CD4-positive, alpha-beta T cell treated with Interleukin-6 at 100 ng/mL for 8 hours (primary cell): ENCODE measurements at places on chromosomes 3 and 15.

DNA sequence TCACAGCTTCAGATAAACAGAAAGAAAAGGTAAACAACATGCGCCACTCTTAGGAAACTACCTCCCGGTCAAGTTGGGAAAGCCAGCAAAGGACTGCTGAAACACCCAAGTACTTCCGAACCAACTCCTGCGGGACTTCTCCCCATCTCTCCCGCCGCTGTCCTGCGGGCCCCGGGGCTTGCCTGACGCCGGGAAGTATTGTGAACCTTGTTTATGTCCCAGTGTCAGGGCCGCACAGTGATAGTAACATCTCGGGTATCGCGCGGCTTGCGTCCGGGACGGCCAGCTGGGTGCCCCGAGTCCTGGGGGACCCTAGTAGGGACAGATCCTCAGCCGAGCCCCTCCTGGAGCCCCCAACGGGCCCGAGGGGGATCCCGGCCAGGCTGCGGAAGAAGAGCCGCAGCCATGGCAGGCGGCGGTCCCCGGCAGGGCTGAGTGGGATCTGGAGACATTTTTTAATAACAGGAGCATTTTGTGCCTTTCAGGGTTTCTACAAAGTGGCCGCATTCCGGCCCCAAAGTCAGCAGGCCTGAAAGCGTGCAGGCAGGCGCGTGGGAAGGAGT, 756 bp downstream of the CLPX start:
- DNase-seq, result peak; percentile 21

- DNase-seq, result no peak
These were observed 121.5 kb downstream of the IGF1R start for GRCh38 chr15:98769867-98770266.

- DNase-seq, result no peak
These were observed 1.1 kb upstream of the SSUH2 start for GRCh38 chr3:8645712-8646111.

DNA sequence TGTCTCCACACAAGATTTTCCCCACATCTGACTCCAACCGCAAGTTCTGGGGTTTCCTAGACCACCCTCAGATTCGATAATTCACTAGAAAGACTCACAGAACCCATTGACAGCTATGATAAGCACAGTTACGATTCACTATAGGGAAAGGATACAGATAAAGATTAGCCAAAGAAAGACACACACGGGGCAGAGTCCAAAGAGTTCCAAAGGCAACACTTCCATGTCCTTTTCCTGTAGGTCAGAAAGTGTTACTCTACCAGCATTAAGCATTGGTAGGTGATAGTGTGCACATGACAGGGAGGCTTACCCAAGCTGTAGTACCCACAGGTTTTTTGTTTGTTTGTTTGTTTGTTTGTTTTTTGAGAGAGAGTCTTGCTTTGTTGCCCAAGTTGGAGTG, 48.1 kb downstream of the PHLDB2 start:
- no peak for DNase-seq

DNA sequence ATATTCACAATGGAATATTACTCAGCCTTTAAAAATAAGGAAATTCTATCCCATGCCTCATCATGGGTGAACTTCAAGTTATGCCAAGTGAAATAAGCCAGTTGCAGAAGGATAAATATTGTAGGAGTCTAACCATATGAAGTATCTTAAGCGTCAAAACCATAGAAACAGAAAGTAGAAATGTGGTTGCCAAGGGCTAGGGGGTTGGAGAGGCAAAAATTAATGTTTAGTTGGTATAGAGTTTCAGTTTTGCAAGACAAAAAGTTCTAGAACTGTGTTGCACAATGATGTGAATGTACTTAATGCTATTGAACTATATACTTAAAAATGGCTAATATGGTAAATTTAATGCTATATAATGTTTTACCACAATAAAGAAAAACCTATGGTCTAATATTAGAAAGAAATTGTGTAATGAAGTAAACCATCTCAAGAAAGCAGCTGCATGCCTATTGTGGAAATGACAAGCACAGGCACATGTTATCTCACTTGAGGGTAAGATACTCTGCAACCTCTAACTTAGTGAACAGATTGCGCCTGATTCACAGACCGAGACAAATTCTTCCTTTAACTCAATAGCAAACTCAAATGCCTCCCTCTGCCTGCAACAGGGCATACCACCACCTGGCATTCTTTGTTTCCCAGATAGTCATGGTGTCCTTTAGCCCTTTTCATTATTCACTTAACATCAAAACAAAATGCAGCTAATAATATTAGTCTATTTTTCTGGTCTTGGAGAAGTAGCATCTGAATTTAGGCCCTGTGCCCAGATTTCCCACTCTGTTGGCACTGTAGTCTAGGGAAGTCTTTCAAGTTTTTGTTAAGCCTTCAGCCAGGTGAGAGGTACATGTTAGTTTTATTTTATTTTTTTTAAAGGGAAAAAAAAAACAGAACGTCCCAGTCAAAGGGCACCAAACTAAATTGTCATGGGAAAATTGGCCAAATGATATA, 80.2 kb upstream of the ACP3 start:
- DNase-seq, result no peak

DNA sequence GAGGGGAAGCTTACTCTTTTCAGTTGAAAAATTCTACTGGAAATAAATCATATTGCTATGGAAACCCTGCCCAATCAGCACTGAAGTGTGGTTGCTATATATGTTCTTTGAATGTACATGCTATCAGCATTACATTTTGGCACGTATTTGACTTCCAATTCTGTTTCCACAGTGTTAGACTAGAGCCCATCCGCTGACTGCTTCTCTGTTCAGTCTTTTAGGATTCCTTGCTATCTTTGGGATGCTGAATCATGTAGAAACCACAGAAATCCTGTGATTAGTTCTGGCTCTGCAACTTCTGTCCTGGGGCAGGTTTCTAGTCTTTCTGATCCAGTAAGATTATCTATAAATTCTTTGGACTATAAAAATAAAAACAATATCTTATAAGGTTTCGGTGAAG, 128.2 kb upstream of the SLC7A14 start:
- no peak for DNase-seq

- DNase-seq, result no peak
These were observed 53.5 kb upstream of the ADAMTS9 start for GRCh38 chr3:64741341-64741740.

DNA sequence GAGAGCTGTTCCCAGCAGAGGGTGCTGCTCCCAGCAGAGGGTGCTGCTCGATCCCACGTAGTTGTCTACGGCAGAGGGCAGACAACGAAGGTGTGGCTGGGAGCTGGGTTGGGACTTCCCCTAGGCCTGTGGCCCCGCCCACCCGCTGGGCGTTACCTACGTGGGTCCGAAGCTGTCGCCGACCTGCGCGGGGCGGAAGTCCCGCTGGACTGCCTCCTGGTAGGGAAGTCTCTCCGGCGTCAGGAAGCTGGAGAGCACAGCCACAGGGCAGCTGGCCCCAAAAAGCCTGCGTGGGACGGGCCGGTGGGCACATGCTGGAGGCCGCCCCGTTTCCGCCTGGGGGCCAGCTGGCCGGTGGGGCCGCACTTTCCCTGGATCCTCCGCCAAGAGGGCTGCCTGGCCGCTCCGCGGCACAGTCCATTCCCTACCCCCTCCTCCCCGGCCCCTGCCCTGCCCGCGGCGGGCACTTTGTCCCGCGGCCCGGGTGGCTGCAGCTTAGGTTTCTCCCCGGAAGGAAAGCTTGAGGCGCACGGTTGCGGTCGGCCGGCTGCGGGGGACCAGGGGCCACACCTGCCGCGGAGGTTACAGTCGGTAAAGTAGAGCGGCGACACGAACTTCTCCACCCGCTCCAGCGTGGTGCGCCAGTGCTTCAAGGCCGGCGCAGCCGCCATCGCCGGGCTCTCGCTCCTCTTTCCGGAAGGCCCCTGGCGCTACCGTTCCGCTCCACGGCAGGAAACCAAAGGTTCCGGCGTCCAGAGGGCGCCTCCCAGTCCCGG, at the start of gene MAN2C1:
MAN2C1 (minus strand) TSS at position 695 of the 776 bp plus-strand sequence; CDS start at position 671, 24 bp downstream.
- peak; percentile 92 for DNase-seq
